Lower lobe of right lung (tissue), 2 donors: ENCODE measurements at places on chromosomes 4 and X. TPM values are rescaled to one million over a fixed set of nuclear protein-coding genes. Genes with fewer than 3 reads are reported as not detected.

FOXR2 gene
- not detected for total RNA-seq

- H3K4me3 ChIP-seq: no peak overlapping the region
- no peaks in the 10 kb centered on the region for H3K4me1 ChIP-seq
- H3K27me3 ChIP-seq: no peaks in the 10 kb centered on the region
- no peak for DNase-seq
- H3K36me3 ChIP-seq: no peaks in the 10 kb centered on the region
- no peak overlapping the region for H3K27ac ChIP-seq
Measured at GRCh38 chrX:57930051-57930450, 19.8 kb upstream of the ZXDA start.

MAGEE2 gene
- not detected for total RNA-seq

DNA sequence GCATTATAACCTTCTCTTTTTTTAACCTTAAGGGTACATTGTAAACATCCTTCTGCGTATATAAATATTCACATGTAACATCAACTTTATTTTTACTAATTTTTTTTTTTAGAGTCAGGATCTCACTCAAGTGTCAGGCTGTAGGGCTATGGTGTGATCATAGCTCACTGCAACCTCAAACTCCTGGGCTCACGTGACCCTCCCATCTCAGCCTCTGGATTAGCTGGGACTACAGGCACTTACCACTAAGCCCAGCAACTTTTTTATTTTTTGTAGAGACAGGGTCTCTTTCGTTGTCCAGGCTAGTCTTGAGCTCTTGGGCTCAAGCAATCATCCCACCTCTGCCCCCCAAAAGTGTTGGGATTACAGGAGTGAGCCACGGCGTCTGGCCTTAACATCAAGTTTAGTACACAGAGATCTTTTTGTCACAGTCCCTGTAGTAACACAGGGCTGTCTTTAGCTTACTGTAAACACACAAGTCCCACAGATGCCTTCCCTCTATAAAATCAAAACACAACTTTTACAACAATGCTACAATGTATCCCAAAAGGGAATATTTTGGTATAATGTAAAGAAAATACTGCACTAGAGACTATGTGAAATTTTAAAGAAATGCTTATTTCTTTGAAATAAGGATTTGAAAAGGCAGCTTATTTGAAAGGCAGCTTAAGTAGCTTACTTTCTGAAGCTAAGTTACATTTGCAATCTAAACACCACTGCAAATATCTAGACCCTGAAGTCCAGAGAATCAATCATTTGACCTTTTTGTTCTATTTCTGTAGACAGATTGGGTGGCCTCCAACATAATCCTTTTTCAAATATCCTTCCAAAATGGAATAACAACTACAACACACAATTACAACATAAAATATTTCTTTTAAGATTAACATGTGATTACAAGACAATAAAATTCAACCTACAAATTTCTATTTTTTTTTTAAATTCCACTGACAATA lies 116.0 kb downstream of the APBB2 start:
- no peaks in the 10 kb centered on the region for H3K36me3 ChIP-seq
- no peak for DNase-seq
- peaks cover 12% of the 10 kb centered on the region for H3K4me1 ChIP-seq
- H3K27me3 ChIP-seq: no peaks in the 10 kb centered on the region
- no peak overlapping the region for H3K4me3 ChIP-seq

DNA sequence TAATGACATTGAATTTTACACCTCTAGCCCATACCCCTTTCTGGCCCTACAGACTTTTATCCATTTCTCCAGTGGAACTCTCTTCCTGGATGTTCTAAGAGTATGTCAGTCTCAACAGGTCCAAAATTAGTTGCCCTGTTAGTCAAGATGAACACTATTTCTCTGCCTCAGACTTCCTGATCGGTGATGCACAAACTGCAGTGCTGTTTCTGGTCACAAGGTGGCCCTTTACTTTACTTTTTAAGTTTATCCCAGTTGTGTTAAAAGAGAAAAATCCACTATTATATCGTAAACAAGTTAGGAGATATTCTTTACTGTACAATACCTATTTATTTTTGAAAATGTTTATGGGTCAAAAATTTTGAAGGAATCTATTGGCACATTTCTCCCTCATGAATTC lies 13.1 kb downstream of the TCEAL7 start:
- H3K27ac ChIP-seq: no peak overlapping the region
- no peak overlapping the region for H3K4me3 ChIP-seq
- H3K27me3 ChIP-seq: no peaks in the 10 kb centered on the region
- H3K4me1 ChIP-seq: no peaks in the 10 kb centered on the region
- DNase-seq: no peak

RPL39 gene
- 1,325 TPM for total RNA-seq

LONRF3 gene
- 27.6 TPM for total RNA-seq

- H3K4me3 ChIP-seq: no peak overlapping the region
- no peaks in the 10 kb centered on the region for H3K36me3 ChIP-seq
- H3K4me1 ChIP-seq: no peaks in the 10 kb centered on the region
- H3K27ac ChIP-seq: no peak overlapping the region
- H3K27me3 ChIP-seq: no peaks in the 10 kb centered on the region
Measured at GRCh38 chrX:50448565-50448964, 22.1 kb downstream of the DGKK start.

GRCh38 chr4:40046311-40046980 lies 10.2 kb upstream of the N4BP2 start:
- H3K4me3 ChIP-seq: no peak overlapping the region
- no peaks in the 10 kb centered on the region for H3K27me3 ChIP-seq
- no peak overlapping the region for H3K27ac ChIP-seq
- DNase-seq: peak; percentile 60
- H3K4me1 ChIP-seq: peaks cover 6% of the 10 kb centered on the region

PNMA6A gene
- total RNA-seq: 1.2 TPM

DNA sequence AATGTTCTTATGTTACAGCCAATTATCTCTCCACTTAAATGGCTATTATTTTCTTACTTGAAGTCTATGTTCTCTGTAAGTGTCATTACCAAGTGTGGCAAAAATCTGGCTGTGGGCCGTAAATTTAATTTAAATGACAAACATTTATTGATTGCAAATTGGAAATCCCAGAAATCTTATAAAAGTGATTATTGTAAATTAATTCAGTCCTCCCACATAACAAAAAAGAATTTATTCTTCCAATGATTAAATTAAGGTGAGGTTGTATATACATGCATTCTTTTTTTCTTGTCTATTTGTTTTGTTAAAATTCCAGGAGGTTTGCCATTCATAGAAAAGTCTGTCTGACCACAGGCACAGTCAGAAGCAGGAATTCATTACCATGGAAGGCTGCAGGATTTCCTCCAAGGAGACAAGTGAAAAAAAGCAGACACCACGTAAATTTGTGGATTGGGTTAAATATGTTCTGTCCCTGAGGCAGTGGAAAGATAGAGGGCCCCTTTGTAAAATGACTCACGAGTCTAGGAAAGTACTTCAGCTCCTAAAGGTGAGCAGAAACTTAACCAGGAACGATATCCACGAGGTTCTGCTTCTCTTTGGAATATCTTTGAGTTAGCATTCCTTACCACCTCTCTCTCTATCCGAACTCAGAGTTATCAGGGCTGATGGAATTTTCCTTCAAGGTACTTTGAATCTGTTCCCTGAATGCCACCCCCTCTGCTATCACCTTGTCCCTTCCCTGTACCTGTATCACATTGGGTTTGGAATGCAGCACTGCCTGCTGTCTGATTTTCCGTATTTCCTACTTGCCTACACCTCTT lies 10.7 kb downstream of the PPARGC1A start:
- H3K4me3 ChIP-seq: no peak overlapping the region
- H3K27ac ChIP-seq: no peak overlapping the region
- peaks cover 15% of the 10 kb centered on the region for H3K4me1 ChIP-seq
- H3K36me3 ChIP-seq: no peaks in the 10 kb centered on the region

GRCh38 chrX:81174286-81174685 lies 27.4 kb downstream of the HMGN5 start:
- no peak for DNase-seq
- no peaks in the 10 kb centered on the region for H3K27me3 ChIP-seq
- no peak overlapping the region for H3K27ac ChIP-seq
- H3K4me3 ChIP-seq: no peak overlapping the region
- no peaks in the 10 kb centered on the region for H3K4me1 ChIP-seq
- no peaks in the 10 kb centered on the region for H3K36me3 ChIP-seq

DNA sequence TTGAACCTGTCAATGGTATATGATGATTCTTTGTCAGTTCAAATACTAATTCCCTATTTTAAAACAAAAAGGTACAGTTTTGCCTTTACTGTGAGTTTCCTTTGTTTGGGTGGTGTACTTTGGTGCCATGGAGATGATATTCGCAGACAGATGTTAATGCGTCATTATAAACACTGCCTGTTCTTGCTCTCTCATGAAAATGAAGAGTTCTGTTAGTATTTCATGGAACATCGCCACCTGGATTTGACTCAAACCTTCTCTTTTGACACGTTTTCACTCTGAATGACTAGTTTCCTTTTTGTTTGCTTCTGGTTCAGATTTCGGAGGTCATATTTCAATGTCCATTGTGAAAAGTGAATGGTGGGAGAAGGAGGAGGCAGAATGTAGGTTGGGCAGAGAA lies 6.9 kb upstream of the CTSO start:
- H3K36me3 ChIP-seq: no peaks in the 10 kb centered on the region
- H3K4me3 ChIP-seq: no peak overlapping the region
- no peaks in the 10 kb centered on the region for H3K4me1 ChIP-seq
- no peak for DNase-seq

DNA sequence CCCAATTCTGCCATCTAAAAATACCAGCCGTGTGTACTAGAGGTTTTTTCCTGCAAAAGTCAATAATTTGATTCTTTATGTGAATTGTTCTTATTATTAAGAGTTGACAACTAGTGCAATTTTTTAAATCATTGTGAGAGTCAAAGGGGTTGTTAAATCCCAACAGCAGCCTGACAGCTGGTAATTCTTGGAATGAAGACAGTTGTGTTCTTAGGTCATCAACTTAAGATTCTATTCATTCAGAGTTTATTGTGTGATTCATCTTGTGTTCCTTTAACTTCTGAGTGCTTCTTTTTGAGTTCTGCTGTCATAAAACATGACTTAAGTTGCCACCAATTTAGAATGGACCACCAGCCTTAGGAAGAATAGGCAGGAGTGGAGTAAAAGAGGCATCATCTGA lies 329.0 kb downstream of the NAF1 start:
- no peaks in the 10 kb centered on the region for H3K27me3 ChIP-seq
- H3K4me1 ChIP-seq: no peaks in the 10 kb centered on the region
- no peaks in the 10 kb centered on the region for H3K36me3 ChIP-seq
- no peak for DNase-seq

DNA sequence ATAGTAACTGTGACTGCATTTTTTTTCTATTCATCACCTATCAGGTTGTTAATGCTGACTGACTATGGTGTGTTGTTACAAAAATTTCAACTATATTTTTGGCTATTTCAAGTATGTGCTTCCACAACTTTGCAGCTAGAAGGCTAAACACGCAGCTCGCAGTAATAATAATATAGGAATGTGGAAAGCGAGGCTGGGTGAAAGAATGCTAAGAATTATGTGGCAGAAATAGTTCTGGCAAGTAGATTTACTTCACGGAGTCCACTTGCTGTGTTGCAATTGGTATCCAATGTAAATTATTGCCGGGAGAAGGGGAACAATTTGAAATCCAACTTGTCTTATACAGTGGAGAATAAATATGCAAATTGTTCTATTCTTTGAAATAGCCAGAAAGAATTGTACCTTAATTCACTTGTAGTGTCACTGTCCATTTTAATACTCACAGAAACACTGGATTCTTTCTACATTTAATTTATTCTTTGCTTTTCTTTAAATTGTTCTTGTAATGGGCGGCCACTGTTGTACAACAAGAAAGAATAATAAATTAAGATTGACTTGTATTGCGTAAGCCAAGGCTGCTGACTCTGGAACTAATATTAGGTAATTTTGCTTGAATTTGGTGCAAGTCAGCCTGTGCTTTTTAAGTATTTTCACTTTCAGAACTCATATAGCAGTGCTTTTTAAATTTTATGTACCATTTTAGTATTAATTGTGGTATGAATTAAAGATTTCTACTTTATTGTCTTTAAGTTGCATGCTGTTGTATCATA lies 154.9 kb downstream of the FRMPD4 start:
- H3K27ac ChIP-seq: no peak overlapping the region
- no peaks in the 10 kb centered on the region for H3K27me3 ChIP-seq
- no peak for DNase-seq

- H3K27ac ChIP-seq: no peak overlapping the region
- no peaks in the 10 kb centered on the region for H3K36me3 ChIP-seq
- no peak for DNase-seq
- H3K4me1 ChIP-seq: no peaks in the 10 kb centered on the region
- no peak overlapping the region for H3K4me3 ChIP-seq
- H3K27me3 ChIP-seq: no peaks in the 10 kb centered on the region
Measured at GRCh38 chr4:181855307-181855706, 387.9 kb upstream of the TENM3 start.

- no peaks in the 10 kb centered on the region for H3K36me3 ChIP-seq
- no peaks in the 10 kb centered on the region for H3K4me1 ChIP-seq
- no peak overlapping the region for H3K4me3 ChIP-seq
- DNase-seq: no peak
Measured at GRCh38 chr4:72110886-72111285, 79.1 kb downstream of the NPFFR2 start.

DNA sequence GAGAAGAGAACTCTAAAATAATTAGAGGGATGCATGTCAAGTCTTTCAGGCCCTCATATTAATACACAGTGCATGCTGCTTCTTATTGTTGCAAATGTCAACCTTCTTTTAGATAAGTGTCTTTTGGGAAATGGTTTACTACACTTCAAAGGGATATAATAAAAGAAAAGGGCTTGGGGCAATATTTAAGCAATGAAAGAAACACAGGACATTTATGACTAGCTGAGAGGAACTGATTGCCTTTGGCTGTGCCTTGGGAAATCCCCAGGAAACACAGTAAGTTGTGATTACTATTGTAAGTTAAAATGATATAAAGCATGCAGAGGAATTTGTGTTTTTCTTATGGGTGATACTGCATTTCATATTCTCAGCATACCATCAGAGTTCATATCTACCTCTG lies 1036.2 kb upstream of the GRID2 start:
- no peak overlapping the region for H3K4me3 ChIP-seq
- H3K27ac ChIP-seq: no peak overlapping the region
- H3K27me3 ChIP-seq: no peaks in the 10 kb centered on the region
- no peaks in the 10 kb centered on the region for H3K4me1 ChIP-seq

DNA sequence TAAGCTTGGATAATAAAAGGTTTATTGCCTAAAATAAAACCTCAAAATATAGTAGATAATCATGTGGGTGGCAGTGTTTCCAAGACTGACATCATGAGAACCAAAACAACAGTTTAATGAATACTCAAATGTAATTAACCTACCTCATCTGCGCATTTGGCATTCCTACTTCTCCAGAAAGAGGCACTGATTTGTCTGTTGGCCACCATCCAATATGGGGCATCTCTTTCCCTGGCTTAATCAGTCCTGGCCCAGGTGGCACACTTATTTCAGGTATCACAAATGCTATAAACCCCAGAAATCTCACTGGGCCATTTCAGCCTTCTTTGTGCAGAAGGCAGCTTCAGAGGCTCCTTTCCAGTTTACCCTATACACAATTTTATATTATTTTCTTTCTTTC lies 192.2 kb downstream of the COMMD8 start:
- DNase-seq: no peak
- no peaks in the 10 kb centered on the region for H3K27me3 ChIP-seq
- no peaks in the 10 kb centered on the region for H3K36me3 ChIP-seq

C4orf51 gene
- total RNA-seq: not detected
